Stimulated activated CD4-positive, alpha-beta T cell treated with anti-CD3 and anti-CD28 coated beads, Interleukin-12 subunit alpha, Interleukin-12 subunit beta, amount 100 ng/mL, for 24 hours (primary cell): ENCODE measurements at places on chromosomes 12 and 14.
A peak's percentile ranks its signal among the peaks of the same experiment; 100 is the strongest.

GRCh38 chr12:122860854-122861586 is 25.8 kb downstream of the HIP1R start:
- no peak for DNase-seq

GRCh38 chr12:6752167-6752920 is 597 bp downstream of the MLF2 start:
- no peak for DNase-seq

DNA sequence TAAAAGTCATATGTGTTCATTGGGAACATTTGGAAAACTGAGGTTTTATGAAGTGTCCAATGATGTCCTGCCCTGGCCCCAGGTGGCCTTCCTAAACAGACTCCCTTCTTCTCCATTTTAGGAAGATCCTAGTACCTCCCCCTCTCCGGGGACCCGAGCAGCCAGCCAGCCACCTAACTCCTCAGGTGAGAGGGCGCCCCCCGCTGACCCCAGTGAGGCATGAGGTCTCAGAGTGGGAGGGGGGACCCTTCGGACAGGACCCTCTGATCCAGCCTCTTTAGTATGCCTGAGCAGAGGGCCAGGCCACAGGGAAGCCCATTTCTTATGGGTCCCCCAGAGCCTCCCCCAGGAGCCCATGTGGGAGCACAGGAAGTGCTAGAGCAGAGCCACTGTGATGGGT is 23.7 kb downstream of the DEGS2 start:
- no peak for DNase-seq

GRCh38 chr12:70258605-70259403 is 15.6 kb downstream of the CNOT2 start:
- no peak for DNase-seq

DNA sequence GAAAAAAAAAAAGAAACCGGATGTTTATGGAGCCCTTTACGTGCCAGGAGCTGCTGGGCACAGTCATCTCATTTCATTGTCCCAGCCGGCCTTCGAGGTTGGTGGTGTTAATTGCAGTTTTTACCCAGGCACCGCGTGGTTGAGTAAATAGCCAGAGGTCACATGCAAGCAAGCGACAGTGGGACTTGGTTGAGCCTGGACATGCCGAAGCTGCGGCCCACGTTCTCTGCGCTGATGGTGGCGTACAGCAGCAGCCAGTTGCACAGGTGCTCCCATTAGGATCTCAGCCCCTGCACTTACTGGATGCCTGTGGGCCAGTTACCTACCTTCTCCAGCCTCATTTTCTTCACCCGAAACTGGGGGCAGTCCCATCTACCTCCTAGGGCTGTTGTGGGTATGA is 54.0 kb downstream of the TSPAN9 start:
- DNase-seq = no peak

- no peak for DNase-seq
These were observed 377.1 kb downstream of the SLC16A7 start for GRCh38 chr12:59972905-59973304.

GRCh38 chr12:1830401-1830845 is 10.1 kb downstream of the LRTM2 start:
- no peak for DNase-seq

GRCh38 chr12:109572506-109572845 is 828 bp downstream of the MMAB start:
- DNase-seq = no peak

- DNase-seq = no peak
These were observed 25.9 kb upstream of the PPFIBP1 start for GRCh38 chr12:27498149-27498548.

DNA sequence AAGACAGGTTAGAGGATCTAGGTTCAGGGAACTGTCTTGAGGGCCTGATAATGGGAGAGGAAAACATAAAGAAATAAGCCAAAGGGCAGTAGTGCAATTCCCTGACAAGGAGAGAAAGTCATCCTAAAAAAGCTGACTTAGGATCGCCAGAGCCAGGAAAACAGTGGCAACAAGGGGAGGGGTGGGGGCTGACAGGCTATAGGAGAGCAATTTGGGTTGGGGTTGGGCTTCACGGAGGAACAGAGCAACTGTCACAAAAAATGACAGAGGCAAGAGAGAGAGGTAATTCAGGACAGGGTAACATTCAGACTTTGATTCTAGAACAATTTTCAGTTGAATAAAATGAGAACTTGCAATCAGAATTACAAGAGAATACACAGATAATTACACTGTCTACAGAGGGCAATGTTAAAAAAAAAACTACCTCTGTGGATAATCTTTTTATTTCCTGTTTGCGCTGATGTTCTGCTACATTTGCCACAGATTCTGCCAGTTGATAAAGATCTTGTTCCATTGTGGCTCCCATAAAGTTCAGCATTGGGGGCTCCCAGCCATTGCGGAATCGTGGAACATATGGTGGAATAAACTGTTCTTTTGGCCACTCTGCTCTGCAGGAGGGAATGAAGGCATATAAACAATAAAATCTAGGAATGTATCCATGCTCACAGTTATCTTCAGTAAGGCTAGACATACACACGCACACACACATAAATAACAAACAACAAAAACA is 138.6 kb downstream of the EPS8 start:
- DNase-seq = no peak

DNA sequence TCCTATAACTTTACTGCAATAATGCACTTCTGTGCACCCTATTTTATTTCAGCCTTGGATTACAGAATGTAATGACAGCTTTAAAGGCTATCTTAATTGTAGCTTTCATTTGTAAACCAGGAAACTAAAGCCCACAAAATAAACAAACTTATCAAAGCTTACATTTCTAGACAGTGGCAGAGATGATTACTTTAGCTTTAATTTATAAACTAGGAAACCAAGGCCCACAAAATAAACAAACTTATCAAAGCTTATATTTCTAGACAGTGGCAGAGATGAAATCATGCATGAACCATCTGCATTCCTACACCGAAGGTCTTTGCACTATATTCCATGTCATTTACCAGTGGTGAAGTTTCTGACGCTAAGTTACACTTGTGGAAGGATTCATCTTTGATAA is 74.4 kb downstream of the PRKD1 start:
- no peak for DNase-seq

DNA sequence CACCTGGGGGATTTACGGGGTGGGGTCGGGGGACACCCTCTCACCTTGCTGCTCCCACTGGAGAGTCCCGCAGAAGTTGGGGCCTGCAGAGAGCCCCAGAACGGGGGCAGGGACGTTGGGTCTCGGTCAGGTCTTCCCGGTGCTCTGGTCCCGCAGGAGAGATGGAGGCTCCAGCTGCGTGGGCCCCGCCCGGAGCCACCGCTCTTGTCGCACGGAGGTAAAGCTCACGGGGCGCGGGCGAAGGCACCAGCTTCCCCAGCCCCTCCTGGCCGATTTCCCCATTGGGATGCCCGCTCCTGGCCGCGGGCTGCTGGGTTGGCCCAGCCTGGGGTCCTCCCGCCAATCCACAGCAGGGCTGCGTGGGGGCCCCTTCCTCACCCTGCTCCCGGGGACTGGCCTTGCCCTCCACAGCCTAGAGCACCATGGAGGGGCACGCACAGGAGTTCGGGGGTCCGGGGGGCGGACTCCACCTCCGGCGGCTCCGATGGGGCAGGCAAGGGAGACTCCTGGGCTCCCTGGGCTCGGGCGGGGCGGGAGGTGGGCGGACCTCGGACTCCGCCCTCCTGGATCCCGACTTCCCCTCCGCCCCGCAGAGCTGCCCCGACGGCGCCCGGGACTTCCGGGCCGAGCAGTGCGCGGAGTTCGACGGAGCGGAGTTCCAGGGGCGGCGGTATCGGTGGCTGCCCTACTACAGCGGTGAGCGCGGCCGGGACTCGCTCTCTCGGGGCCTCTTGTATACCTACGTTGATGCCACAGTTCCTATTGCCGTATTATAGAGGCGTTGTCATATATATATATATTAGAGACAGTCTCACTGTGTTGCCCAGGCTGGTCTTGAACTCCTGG is 8.4 kb downstream of the PAPLN start:
- peak; percentile 10 for DNase-seq

- DNase-seq = no peak
These were observed 634.9 kb downstream of the DIO2 start for GRCh38 chr14:79576424-79576823.

DNA sequence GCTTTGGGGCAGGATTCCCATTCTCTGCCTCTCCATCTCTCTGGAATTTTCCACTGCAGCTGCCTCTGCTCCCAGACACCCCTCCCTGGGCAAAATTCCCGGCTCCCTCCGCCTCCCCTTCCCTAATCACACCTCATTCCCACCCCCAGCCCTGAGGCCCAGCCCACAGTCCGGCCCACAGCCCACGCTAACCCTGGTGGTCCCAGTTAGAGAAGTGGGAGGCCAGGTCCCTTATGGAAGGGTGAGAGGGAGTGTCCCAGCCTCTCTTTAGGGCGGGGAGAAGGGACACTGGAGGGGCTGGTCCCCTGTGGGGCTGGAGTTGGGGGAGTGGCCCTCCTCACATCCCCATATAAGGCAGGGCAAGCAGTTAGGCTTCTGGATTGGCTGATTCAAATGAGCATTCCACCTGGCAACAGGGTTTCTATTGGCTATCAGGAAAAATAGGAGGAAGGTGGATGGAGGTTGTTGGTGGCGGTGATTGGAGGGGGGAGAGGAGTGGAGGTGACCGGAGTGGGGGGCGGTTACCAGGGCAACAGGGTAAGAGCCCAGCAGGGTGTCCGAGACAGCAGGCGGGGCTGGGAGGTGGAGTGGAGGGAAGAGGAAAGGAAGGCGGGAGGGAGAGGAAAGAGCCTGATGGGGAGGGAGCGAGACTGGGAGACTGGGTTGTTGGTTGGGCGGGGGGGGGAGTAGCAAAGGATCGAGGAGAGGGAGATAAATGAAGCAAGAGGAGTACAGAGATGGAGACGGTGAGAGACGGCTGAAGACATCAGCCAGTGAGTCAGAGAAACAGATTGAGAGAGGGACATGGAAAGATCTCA is 1.9 kb upstream of the PTMS start:
- DNase-seq = no peak

DNA sequence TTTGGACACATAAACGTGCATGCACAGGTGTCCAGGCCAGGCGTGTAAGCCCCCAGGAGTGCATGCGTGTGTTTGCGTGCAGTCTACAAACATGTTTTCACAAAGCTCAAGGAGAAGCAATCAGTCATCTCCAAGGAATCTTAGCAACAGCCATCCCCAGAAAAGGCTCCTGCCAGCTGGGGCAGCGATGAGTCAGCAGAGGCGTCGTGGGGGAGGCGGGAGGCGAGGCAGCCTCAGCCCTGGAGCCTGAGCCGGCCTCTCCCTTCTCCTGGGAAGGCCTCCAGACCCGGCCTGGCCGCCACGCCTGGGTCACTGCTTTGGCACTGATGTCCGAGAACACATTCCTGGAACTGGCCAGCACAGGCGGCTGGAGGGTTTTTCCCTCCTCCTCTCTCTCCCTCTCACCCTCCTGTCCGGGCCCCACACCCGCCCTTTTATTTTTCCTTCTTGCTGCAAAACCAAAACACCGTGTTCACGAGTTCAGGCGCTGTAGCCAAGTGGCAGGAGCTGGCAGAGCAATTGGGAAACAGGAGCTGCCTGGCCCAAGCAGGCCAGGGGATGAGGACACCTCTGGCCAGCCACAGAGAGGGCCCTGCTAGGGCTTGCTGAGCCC is 92.7 kb downstream of the LRRC74A start:
- no peak for DNase-seq

GRCh38 chr12:75020068-75020557 is 189.5 kb downstream of the KCNC2 start:
- DNase-seq = no peak

GRCh38 chr14:99125616-99126431 is 146.2 kb downstream of the BCL11B start:
- no peak for DNase-seq

DNA sequence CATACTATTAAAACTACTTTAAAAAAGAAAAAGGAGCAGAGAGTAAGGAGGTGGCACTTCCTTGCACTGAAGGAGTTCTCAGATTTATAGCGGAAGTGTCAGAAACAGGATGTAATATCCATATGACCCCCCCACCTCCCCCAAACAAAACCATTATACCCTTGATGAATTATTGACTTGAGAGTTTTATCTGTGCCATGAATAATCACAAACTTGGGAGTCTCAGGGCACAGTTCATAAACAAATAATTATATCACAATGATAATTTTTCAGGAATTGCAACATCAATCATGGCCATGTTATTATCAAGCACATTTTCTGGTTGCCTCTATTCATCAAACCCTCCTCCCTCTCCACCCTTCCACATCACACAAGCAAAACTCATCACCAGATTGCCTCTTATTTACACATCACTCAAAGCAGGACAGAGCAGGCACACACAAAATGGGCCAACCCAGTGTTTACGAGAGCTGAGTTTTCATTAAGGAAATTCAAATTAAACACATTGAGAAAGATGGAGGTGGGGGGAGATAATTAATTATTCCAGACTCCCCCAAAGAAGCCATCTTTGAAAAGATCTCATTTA is 141.4 kb downstream of the EGLN3 start:
- DNase-seq = no peak

DNA sequence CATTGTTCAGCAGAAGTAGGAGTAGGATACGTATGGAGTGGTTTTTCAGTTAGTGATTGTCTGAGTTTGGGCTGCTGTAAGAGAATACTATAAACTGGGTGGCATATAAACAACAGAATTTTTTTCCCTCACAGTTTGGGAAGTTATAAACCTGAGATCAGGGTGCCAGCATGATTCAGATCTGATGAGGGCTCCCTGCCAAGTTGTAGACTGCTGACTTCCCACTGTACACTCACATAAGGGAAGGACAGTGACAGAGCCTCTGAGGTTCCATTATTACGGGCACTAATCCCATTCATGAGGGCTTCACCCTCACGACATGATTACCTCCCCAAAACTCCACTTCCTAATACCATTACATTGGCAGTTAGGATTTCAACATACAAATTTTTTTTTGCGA is 50.7 kb downstream of the ACSM4 start:
- DNase-seq = no peak

DNA sequence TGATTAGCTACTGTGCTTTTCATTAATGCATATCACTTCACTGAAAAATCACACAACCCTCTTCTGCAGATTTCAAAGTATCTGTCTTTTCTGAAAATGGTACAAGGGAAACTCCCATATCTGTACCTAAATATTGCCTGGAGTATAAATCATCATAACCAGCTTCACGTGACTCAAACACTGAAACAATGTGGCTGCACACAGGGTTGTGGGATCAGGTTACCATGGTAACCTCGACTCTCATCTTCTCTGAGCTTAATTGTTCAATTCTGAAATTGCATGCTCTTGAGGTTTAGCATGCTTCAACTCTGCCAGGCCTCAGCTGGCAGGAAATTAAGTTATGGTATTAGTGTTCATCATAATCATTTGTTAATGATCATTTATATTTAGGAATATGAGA is 77.5 kb upstream of the CPSF6 start:
- DNase-seq = peak; percentile 22

DNA sequence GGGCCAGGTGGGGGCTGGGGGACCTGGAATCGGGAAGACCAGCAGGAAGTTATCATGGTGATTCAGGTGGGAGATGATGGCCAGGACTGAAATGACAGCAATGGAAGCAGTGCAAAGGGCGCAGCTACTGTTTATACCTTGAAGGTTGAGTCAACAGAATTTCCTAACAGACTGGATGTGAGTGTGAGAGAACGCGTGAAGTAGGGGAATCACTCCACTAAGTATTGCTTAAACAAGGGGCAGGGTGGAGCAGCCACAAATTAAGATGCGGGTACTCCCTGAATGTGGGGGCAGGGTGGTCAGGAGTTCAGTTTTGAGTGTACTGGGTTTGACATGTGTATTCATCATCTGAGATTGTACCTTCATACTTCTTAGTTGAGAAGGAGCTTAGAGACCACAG is 45.1 kb downstream of the MYF5 start:
- DNase-seq = no peak
